Activated naive CD8-positive, alpha-beta T cell treated with anti-CD3 and anti-CD28 coated beads for 36 hours (primary cell): ENCODE measurements at places on chromosomes 7 and 10. TPM values are rescaled to one million over a fixed set of nuclear protein-coding genes. Genes with fewer than 3 reads are reported as not detected.

- DNase-seq, result no peak
Measured at GRCh38 chr10:125691160-125691981, 8.4 kb upstream of the TEX36 start.

DNA sequence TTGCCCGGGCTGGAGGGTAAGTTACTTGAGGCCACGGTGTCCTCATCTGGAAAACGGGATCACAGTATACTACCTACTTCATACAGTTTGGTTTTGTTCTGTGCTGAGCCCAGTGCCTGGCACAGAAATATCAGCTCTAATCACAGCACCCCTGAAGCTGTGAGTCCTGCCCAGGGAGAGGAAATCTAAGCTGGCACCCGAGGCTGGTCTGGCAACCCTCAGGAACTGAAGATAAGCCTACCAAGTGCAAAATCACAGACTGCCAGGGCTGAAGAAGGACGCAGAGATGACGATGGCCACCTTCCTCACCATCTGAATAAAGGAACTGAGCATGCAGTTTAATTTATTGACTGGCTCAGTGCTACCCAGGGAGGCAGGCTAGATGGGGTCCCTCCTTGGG is 7.7 kb upstream of the TMEM120A start:
- no peak for DNase-seq

GRCh38 chr10:126321440-126321839 is 66.8 kb downstream of the ADAM12 start:
- no peak for DNase-seq

- DNase-seq, result no peak
Measured at GRCh38 chr7:1667566-1668395, 2.3 kb upstream of the ELFN1 start.

Gene HDAC9
- total RNA-seq, result 0.14 TPM

DNA sequence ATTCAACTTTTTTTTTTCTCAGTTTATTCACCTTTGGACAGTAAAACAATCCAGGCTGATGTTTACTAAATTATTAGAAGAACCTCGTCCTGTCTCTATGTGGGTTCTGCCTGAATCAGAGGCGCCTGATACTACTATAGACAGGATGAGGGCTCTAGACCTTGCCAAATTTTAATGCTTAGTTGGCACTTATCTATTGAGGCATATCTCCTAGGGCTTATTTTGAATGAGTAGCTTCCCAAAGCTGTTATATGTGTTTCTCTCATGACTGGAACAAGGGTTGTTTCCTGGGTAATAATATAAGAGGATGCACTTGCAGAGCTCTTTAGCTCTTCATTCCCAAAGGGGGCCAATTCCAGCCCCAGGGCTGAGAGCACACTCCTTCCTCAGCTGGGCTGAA is 23.6 kb downstream of the HECW1 start:
- no peak for DNase-seq

Gene UCN3
- total RNA-seq, result not detected

DNA sequence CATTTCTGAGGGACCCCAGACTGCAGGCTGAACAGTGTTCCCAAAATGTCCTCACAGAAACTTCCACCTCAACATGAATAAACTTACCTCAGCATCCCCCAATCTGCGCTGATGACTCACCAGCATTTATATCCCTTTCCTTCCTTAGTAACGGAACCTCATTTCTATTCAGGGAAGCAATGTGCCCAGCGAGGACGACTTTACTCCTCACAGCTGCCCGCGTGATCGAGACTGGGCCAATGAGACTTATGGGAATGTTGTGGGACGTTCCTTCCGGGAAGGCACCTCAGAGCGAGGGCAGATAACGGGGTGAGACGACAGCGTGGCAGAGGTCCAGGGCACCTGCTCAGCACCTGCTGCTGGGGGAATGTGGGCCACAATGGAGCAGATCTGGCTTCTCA is 73.1 kb upstream of the CAMK2B start:
- no peak for DNase-seq

- DNase-seq, result no peak
Measured at GRCh38 chr7:27031289-27032172, 64.3 kb downstream of the HOXA1 start.

- DNase-seq, result no peak
Measured at GRCh38 chr10:59362959-59363381, 621 bp upstream of the FAM13C start.
